ENCODE measurements at places on chromosomes 6 and 20.

- DNase-seq = no peak
These were observed 123.1 kb downstream of the PLEKHG1 start for GRCh38 chr6:150722614-150723344.

GRCh38 chr6:83985308-83985713 is 48.3 kb upstream of the MRAP2 start:
- DNase-seq = no peak

DNA sequence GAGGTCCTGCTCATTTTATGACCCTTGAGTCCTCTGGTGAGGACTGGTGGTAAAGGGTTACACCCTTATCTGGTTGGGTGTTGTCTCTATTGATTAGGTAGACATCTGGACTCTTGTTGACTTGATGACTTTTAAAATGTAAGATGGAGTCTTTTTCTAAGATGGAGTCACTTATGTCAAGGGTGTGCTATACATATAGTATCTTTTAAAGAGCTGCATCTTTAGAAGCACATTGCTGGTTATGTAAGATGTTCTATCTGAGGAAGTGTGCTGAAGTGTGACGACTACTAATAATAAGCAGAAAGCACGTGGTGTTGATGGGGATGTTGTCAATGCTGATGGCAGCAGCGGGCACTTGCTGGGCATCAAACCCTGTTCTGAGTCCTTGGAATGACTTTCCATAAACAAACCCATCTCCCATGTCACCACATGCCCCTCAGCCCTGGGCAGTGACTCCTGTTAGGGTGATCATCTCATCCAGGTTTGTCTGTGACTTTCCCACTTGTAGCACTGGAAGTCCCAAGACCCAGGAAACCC is 229.6 kb downstream of the EYA2 start:
- no peak for DNase-seq

DNA sequence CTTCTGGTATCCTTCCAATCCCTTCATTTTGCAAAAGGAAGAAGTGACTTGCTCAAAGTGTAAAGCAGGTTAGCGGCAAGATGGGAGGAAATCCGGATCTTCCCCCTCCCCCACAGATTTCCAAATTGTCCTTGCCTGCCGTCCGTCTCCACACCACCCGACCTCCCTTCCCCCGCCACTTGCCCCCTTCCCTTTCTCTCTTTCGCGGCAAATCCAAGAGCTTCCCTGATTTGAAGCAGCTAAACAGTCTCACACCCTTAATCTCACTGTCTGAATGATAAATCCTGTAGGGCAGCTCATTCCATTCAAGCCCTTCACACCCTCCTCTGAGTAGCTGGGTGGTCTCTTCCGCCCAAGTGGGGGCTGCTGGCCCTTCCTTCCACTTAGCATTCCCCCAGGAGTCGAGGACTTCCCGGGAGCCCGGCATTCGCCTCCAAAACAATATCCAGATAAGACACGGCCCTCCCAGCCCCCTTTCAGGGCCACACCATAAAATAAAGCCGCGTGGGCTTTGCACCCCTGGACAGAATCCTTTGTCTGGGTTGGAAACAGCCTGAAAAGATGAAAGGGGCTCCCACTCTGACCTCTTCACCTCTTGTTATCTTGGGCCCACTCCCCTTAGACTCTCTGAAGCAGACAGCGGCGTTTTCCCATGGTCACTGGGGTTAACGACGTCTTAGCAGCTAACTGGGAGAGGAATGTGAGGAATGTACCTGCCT is 44.0 kb upstream of the PIM1 start:
- no peak for DNase-seq

DNA sequence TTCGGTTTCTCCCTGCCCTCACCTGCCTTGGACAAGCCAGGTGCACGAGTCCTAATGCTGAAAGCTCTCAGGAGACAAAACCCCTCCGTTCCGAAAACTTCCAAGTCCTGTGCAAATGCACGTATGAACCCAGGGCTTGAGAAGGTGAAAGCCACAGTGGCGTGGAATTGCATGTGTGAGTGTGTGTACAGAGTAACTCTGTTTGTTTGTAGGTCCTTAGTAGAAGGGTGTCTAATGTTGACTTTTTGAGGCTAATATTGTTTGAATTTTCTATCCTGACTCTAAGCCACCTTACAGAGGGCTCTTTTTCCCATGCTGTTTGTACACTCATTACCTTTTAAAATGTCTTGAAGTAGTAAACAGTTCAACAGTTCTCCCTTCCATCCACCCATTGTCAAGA is 129.1 kb downstream of the FOXA2 start:
- DNase-seq = no peak

DNA sequence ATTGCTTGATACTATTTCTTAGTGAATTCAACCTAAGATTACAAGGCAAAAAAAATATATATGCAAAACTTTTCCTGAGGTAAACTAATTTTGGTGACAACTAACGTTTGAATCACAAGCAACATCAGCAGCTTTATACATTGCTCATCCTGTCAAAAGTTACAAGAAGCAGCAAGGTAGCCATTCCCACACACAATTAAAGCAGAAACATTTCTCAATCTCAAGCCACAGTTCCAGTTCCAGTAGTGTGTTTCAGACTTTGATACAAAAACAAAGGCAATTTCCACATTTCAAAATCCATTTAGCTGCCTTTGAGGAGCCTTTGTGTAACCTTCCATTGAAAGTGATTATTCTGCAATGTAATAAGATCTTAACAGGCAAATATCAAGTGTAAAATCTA is 191.0 kb downstream of the WDR27 start:
- no peak for DNase-seq

- DNase-seq = no peak
These were observed 3.7 kb downstream of the LRP11 start for GRCh38 chr6:149860513-149860833.

GRCh38 chr6:42021847-42022754 is 28.2 kb upstream of the TAF8 start:
- DNase-seq = peak; percentile 60
